Stimulated activated CD4-positive, alpha-beta T cell treated with anti-CD3 and anti-CD28 coated beads, Interleukin-1b, Interleukin-23, amount 100 ng/mL, for 1 hour (primary cell): ENCODE measurements at places on chromosomes 1 and 21.

DNA sequence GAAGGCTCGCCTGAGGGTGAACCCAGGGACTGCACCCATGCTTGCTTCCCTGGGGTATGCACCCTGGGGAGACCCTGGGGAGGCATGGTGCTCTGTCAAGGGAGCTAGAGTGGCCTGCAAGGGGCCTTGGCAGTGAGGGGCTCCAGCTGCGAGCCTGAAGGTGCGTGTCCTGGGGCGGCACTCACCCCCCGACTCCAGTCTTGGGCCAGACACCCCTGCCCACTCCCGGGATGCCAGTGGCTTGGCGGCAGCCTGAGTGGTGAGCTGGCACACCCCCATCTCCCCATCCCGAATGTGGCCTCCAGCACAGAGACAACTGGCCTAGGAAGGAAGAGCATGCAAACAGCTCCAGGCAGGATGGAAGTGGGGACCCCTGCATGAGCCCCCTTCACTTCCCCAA, 2.6 kb downstream of the SUMO3 start:
- DNase-seq = no peak

DNA sequence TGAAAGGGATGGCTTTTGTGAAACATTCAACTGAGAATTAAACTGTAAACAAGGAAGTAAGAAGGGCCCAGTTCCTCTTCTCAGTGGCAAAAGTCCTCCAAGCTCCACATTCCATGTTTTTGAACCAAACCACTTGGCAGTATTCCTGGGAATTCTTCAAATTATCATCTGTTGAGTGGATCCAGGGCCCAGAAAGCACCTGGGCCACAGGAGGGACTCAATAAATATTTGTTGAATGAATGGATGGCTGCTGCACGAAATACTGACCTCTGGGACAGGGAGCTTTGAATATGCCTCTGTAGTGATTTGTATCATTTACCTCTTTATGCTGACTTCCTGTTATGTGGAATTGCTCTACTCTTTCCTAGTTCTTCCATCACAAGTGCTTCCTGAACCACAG, 4.7 kb downstream of the SLC35F3 start:
- no peak for DNase-seq

- no peak for DNase-seq
These were observed 15.0 kb downstream of the HLX start for GRCh38 chr1:220894025-220894923.

DNA sequence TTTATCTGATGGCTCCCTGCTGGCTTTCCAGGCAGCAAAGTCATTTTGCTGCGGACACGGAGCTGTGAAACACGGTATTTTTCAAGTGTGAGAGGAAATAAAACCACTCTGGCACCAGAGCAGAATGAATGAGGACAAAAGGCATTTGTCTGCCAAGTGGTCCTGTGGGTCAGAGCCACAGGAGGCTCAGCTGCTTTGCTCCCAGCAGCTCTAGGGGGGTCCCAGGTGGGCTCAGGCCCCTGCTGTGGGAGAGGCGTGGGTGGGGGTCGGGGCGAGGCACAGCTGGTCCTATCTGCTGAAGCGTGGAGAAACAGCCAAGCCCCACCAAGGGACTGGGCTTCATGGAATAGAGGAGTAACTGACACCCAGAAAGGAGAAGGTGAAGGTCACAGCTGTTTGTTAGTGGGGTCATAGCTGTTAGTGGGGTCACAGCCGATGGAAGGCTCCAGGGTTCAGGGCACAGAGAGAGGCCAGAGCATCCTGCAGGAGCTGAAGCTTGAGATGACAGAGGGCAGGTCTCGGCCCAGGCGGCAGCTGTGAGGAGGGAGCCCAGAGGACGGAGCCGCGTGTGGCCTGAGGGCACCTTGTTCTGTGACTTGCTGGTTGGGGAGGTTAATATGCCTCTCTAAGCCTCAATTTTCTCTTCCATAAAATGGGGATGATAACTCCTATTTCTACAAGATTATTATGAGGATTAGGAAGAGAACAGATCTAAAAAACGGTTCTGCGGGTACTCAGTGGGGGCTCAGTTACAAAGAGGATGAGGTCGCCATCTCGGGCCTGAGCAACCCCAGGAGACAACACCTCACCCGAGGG, 7.1 kb downstream of the KIF17 start:
- DNase-seq = no peak

- no peak for DNase-seq
These were observed 1395.5 kb downstream of the PLA2G4A start for GRCh38 chr1:188224263-188224662.

- no peak for DNase-seq
These were observed 2.4 kb downstream of the EPS15 start for GRCh38 chr1:51516649-51517158.

DNA sequence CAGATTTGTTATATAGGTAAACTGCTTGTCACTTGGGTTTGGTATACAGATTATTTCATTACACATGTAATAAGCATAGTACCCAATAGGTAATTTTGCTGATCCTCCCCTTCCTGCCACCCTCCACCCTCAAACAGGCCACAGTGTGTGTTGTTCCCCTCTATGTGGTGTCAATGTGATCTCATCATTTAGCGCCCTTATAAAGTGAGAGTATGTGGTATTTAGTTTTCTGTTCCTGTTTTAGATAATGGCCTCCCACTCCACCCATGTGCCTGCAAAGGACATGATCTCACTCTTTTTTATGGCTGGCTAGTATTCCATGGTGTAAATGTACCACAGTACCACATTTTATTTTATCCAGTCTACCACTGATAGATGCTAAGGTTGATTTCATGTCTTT, 522.1 kb upstream of the LRRC7 start:
- no peak for DNase-seq

DNA sequence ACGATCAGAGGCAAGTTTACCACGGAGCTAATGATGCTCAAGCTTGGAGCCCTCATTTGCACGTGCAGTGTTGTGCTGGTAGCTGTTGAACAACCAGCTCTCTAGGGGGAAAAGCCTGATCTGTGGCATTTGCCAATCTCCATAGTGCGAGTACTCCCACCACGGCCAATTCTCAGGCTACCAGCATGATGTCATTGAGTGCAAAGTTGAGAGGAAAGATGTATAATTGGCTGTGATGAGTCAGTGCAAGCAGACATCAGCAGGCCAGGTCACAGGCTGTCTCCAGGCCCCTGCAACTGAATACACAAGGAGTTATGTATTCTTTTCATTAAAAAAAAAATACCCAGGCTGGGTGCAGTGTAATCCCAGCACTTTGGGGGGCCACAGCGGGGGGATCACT, 233.1 kb upstream of the VAMP3 start:
- DNase-seq = no peak

DNA sequence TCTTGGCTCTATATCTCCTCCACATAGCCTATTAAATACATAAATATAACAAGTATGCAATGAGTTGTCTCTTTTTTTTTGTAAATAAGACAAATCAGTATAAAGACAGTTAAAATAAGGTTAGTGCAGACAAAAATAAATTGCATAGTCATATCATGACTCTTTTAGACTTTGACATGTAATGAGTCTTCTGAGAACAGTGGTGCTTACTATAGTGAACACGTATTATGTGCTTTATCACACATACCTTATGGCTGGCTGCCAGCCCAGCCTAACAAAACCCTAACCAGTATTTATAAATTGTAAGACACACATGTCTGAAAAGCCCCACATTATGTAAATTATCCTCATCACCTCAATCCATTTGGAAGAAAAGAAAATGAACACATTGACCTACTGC, 29.1 kb upstream of the F13B start:
- DNase-seq = no peak

- DNase-seq = no peak
These were observed 17.5 kb upstream of the C1orf105 start for GRCh38 chr1:172402878-172403569.

DNA sequence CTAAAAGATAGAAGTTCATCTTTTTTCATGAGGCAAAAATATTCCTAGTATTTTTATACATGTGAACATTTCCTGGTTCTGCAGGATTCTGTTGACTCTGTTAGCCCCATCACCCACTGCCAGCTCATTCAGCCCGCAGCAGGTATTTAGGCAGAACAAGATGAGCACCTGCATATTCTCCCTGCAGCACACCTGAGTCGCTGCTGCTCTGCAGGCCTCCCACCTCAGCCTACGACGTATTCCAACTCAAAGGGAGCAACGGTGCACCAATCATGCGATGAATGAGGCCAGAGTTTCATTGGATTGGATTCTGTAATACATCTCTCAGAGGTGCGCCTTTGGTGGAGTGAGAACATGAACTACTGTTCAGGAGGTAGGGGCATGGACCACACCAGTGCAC, 87.6 kb downstream of the CNIH3 start:
- DNase-seq = no peak

- DNase-seq = no peak
These were observed 80.8 kb downstream of the DOP1B start for GRCh38 chr21:36237441-36237840.

DNA sequence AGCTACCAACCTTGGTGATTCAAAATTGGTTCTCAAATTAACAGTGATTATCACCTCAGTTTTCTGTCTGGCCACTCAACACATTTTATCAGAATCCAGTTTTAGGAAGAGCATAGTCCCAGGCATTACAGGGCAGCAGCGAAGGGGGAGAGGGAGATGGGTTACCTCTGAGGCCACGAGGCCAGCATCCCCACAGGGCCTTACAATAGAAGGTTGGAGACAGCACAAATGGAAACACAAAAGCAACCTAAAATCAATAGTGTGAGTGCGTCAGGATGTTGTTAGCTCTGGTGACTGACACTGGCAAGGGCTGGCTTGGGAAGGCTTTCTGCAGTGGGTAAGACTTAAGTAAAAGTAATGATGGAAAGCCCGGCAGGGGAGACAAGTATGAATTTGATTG, 79.5 kb downstream of the JAK1 start:
- no peak for DNase-seq

GRCh38 chr1:155569988-155570592, 7.5 kb upstream of the ASH1L start:
- DNase-seq = no peak

GRCh38 chr1:180194546-180195207, 35.4 kb upstream of the LHX4 start:
- DNase-seq = no peak

- no peak for DNase-seq
These were observed 244.8 kb downstream of the DNM3 start for GRCh38 chr1:172086137-172086536.

DNA sequence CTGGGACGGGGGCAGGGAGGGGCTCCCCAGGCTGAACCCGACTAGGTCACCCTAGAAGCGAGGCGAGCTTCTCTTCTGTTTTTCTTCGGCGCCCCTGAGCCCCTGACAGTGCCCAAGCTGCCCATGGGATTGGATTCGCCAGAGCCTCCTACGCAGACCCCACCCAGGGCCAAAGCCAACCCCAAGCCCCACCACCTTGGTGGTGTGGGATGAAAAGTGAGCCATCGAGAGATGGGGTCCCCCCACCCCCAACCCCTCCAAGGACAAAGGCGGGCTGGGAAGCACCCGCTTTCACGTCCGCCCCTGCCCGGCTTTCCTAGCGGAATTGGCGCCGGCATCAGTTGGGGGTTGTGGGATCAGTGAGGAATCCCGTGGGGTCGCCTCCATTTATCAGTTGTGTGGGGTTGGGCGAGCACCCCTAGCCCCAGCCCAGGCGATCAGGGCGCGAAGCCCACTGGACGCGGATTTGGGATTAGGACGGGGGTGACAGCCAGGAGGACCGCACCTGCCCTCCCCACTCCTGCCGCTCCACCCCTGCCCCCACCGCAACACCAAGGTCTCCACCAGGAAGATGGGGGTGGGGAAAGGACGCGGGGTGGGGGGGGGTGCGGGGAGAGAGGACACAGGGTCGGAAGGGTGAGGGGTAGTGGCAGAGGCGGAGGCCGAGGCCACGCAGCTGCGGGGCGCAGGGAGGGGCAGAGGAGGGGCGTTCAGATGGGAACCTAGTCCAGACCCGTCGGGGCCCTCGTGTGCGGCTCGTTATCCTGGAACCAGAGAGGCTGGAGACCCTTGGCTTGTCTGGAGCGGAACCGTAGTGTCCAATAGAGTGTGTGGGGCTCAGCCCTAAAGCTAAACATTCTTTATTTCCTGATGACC, 4.4 kb downstream of the TSPEAR start:
- DNase-seq = no peak

DNA sequence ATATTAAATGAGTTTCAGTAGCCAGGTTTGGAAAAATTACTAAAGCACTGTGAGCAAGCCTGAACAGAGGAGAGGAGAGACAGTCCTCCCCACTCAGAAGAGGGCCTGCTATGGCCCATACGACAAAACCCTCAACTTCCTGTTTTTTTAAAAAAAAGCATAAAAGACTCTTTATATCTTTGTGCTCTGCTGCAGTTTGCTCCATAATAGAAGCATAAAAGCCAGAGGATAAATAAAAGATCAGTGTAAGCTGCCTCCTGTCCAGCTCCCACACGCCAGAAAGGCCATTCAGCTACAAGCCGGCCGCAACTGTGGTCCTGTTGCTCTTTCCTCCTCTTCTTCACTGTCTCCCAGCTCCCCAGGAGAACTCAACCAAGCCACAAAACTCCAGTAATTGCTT, 37.8 kb downstream of the NID1 start:
- DNase-seq = no peak
